AG10803 (cell line): ENCODE measurements at places on chromosomes 16 and 17.

- DNase-seq, result peak; percentile 75
Measured at GRCh38 chr16:56848029-56848936, 16.7 kb upstream of the SLC12A3 start.

DNA sequence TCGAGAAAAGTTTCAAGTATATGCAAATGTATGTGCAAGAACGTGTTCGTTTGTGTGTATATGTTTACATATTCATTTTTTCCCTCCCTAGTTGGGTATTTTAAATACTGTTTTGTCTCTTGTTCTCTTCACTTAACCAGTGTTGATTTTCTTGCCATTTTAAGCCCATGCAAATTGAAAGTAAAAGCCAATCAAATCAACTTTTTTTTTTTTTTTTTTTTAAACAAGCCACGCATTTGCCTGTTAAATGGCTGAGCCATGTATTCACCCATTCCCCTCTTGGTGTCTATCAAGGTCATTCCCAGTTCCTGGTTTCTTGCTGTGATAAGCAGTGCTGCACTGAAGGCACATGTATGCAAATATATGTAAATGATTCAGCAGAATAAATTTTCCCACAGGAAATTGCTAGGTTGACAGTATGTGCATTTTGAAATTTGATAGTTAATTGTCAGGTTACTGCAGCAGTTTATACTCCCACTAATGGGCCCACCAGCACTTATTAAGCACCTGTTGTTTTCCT, 12.2 kb downstream of the ABCC1 start:
- no peak for DNase-seq

DNA sequence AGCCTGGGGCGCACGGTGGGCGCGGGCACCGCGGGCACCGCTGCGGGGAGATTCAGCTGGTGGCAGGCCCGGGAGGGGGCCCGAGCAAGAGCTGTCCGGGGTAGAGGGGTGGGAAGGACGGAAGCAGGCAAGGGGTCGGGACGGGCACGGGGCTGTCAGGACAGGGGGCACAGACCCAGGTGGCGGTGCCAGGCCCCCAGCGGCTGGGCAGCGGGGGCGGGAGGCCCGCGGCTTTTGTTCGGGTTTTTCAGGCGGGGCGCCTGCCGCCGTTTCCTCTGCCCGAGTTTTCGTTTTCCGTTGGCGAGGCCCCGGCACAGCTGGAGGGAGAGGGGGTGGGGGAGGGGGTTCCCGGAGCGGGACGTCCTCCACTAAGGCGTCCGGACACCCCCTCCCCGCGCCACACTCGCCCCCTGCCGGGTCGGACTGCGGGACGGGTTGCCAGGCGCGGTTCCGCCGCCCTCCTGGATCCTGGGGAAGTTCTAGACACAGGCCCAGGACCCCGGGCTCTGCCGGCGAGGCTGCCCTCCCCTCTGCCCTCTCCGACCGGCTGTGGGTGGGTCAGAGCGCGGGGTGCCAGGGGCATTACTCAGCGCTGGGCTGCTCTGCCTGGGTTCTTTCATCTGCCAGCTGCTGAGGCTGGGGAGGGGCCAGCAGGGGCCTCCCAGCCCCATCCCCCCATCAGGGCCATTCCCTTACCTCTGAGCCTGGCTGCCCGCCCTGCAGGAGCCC, 543 bp downstream of the ARHGAP23 start:
- DNase-seq, result peak; percentile 65

DNA sequence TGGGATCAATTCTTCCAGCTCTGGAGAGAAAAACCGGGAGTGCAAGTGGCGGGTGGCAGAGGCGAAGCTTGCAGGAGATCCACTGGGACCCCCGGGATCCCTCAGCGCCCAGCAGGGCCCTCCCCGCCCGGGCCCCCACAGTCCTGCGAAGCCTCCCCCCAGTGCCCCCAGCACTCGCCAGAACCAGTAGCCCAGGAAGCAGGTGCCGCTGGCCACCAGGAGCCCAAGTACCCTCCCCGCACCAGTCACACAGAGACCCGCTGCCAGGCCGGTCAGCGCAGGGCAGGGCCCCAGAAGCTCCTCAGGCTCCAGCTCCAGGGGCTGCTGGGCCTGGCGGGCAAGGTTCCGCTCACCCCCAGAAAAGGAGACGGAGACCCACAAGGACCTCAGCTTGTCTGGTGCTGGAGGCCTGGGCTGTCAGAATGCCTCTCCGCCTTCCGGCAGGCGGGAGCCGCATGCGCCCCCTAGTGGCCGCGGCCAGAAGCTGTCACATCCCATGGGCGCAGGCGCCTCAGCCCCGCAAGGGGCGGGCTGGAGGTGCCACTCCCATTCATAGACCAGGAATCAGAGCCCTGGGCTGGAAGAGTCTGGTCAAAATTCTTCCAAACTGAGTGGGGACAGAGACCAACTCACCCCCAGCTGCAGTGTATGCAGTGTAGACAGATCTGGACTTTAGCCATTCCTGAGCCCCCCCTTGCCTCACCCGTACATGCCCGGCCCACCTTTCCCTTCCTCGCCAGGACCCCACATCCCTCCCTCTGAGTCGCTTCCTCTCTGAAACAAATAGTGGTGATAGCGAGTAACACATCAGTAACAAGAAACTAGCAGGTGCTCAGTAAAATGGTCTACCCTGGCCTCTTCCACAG, 1002.3 kb downstream of the KCNJ18 start:
- no peak for DNase-seq

GRCh38 chr17:30476726-30477082, 504 bp upstream of the GOSR1 start:
- peak; percentile 4 for DNase-seq

DNA sequence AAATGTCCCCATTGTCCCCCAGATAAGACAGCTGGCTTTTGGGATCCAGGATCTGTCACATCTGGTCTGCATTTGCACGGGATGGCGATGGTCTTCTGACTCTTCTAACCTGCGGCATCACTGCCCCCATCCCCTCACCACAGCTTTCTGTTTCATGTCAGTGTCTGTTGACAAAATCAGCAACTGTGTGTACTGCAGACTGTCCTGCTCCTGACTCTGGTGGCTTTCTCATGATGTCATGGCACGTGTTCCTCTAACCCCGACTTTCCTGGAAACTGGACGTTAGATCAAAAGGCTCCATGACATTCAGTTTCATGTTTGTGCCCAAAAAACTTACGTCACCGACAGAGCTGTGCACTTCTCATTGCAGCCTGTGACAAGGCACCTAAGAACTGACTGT, 30.1 kb upstream of the CPNE2 start:
- DNase-seq, result no peak
